Activated CD8-positive, alpha-beta T cell treated with anti-CD3 and anti-CD28 coated beads, Interleukin-2, amount 10 ng/mL, durations not matched to agents 7 days and 5 days (primary cell): ENCODE measurements at places on chromosomes 11 and 22. TPM values are rescaled to one million over a fixed set of nuclear protein-coding genes. Genes with fewer than 3 reads are reported as not detected.

GRCh38 chr22:22745225-22746060, 101.0 kb downstream of the GGTLC2 start:
- no peaks in the 10 kb centered on the region for H3K4me1 ChIP-seq
- H3K27me3 ChIP-seq, result peaks cover 27% of the 10 kb centered on the region
- no peak overlapping the region for H3K27ac ChIP-seq

- peaks cover 77% of the 10 kb centered on the region for H3K4me1 ChIP-seq
- H3K27ac ChIP-seq, result peak overlapping the region; percentile 75
- no peaks in the 10 kb centered on the region for H3K27me3 ChIP-seq
- no peak overlapping the region for H3K4me3 ChIP-seq
- H3K36me3 ChIP-seq, result peaks cover 17% of the 10 kb centered on the region
Observed at GRCh38 chr22:37187552-37187890, 526 bp downstream of the C1QTNF6 start.

DNA sequence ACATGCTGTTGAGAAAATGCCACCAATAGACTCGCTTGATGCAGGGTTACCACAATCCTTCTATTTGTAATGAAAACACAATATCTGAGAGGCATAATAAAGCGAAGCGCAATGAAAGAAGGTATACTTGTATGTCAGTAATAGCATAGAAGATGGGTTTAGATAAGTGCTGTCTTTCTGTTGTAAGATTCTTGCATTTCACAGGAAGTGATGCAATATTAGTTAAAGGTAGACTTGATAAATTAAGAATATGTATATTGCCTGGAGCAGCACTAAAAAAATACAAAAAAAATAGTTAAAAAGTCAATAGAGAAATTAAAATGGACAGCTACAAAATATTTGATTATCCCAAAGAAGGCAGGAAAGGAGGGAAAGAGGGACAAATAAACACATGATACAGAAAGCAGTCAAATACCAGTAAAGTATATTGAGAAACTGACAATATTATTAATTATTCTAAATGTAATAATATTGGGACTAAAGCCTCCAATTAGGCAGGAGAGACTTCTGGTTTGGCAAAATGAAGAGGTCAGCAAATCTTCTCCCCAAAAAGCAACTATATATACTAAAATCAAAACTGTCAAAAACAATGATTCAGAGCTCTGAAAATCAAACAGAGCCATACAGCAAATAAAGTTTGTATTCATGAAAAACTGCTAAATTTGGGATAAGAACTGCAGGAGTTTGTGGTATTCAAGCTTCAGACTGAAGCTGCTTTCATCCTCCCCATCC, 46.6 kb upstream of the LRRC55 start:
- H3K27ac ChIP-seq, result no peak overlapping the region
- H3K4me1 ChIP-seq, result no peaks in the 10 kb centered on the region
- peaks cover 10% of the 10 kb centered on the region for H3K27me3 ChIP-seq

DNA sequence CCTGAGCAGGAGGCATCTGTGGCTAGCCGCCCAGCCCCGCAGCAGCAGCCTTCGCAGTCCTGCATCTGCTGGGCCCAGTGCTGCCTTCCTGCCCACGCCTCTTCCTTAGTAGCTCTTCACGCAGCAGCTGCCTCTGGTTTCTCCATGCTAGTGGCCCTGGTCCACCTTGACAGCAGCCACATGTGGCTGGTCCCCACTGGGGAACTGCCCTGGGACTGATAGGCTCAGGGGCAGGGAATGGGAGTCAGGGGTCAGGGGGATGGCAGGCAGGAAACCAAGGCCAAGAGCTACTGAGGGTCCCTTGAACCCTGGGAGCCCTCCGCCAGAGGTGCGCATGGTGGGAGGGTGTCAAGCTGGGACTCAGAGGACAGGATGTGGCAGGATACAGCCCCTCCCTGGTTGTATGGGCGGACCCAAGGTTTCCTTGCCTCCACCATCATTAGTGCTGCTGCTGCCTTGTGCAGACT, 99.4 kb upstream of the PITPNB start:
- H3K4me1 ChIP-seq, result peaks cover 13% of the 10 kb centered on the region
- no peak overlapping the region for H3K27ac ChIP-seq
- H3K4me3 ChIP-seq, result no peak overlapping the region

GRCh38 chr22:39134366-39135091, 18.0 kb downstream of the CBX7 start:
- H3K27me3 ChIP-seq, result no peaks in the 10 kb centered on the region
- H3K36me3 ChIP-seq, result no peaks in the 10 kb centered on the region
- DNase-seq, result no peak
- peaks cover 7% of the 10 kb centered on the region for H3K4me1 ChIP-seq

The RAB38 gene
- total RNA-seq, result 0.82 TPM
